Retinal pigment epithelial cell (primary cell): ENCODE measurements at places on chromosomes 13 and 19.
A peak's percentile ranks its signal among the peaks of the same experiment; 100 is the strongest.

- DNase-seq: no peak
Observed at GRCh38 chr19:1162404-1163282, 11.4 kb downstream of the SBNO2 start.

GRCh38 chr13:73168953-73169401 lies 110.2 kb downstream of the KLF5 start:
- no peak for DNase-seq

- DNase-seq: no peak
Observed at GRCh38 chr13:29754473-29754806, 96.0 kb downstream of the UBL3 start.

GRCh38 chr19:13024126-13024950 lies 29.1 kb downstream of the NFIX start:
- no peak for DNase-seq

DNA sequence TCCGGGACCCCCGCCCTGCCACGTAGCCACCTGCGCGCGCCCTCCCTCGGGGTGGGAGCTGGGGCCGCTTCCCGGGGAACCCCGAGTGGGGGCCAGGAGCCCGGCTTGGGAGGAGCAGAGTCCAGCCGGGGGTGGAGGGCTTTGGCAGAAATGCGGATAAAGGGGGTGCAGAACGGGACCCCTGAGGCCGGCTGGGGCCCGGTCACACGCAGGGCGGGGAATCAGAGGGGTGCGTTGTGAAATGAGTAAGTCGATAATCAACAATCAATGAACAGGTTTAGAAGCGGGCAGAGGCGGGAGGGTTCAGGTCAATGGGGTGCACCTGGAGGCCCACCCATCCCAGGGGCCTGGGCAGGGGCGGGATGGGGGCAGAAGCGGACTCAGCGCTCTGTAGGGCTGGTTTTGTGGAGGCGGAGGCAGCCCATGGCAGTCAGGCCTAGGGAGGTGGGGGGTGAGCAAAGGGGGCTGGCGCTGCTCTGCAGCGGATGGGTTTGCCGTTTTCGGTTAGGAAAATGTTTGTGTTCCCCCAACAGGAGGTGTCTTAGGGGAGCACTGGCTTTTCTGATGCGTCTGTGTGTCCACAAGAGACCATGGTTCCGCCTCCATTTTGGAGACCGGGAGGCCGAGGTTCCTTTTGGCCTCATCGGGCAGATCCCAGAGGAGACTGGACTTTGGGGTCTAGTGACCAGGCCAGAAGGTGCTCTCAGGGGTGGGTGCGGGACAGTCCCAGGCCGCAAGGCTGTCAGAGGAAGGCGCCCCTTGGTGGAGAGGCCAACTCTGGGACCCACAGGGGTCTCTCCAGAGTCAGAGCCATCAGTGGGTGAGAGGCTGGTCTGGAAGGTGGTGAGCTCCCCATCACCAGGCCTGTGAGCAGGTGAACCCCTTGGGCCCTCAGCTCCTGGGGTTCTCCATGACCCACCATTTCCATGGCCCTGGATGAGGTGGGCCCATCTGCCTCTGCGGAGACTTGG lies 683 bp upstream of the DIRAS1 start:
- no peak for DNase-seq

- no peak for DNase-seq
Observed at GRCh38 chr19:3296446-3296845, 69.9 kb upstream of the NFIC start.

DNA sequence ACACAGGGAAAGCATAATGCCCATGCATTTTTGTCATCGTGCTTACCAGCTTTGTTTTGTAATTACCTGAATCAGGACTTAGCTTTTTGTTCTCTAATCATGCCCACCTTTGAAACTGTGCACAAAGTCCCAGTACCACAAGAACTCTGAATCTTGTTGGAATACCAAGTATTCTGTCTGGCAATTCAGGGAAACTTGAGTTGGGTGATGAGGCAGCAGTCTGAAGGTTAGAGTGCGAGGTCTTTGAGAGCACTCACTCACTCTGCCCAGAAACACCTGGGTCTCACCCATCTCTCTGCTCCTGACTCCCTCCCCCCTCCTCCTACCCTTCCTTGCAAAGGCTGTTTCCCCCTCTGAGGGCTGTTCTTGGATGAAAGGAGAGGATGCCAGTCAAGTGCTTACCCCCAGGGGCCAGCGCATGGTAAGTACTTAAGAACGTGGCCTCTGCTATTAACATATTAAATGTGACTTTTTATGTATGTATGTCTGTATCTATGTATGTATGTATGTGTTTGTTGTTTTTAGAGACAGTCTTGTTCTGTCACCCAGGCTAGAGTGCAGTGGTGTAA lies 22.4 kb downstream of the SIPA1L3 start:
- DNase-seq: no peak

- peak; percentile 36 for DNase-seq
Observed at GRCh38 chr13:32538143-32538620, 413 bp downstream of the N4BP2L2 start.

GRCh38 chr13:101267656-101268055 lies 148.7 kb downstream of the NALCN start:
- no peak for DNase-seq

DNA sequence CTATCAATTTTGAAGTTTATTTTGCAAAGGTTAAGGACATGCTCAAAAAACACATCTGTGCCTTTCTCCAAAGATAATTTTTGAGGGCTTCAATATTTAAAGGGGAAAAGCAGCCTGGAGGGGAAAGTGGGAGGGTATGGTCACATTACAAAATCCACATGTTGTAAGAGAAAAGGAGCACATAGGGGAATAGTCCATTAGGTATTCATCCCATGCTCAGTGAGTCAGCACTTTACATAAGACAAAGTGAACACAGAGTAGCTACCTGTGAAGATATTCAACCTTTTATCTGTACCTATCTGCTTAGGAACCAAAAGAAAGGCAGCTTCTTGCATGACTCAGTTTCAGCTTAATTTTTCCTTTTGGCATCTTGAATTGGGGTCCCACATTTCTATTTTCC lies 932.0 kb downstream of the SLITRK6 start:
- DNase-seq: no peak

DNA sequence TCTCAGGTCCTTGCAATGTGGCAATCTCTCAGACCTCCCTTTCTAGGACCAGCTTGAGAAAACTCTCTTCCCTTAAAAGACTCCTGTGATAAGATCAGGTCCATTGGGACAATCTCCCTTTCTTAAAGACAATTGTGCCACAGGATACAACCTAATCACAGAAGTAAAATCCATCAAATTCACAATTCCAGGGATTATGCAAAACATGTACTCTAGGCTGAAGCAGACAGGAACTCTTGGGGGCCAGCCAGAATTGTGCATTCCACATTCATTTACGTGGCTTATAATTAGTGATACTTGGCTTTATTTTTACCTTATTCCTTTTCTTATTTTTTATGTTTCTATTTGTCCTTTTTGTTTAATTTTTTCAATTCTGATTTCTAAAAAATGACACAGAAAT lies 257.9 kb downstream of the KLF12 start:
- peak; percentile 26 for DNase-seq

DNA sequence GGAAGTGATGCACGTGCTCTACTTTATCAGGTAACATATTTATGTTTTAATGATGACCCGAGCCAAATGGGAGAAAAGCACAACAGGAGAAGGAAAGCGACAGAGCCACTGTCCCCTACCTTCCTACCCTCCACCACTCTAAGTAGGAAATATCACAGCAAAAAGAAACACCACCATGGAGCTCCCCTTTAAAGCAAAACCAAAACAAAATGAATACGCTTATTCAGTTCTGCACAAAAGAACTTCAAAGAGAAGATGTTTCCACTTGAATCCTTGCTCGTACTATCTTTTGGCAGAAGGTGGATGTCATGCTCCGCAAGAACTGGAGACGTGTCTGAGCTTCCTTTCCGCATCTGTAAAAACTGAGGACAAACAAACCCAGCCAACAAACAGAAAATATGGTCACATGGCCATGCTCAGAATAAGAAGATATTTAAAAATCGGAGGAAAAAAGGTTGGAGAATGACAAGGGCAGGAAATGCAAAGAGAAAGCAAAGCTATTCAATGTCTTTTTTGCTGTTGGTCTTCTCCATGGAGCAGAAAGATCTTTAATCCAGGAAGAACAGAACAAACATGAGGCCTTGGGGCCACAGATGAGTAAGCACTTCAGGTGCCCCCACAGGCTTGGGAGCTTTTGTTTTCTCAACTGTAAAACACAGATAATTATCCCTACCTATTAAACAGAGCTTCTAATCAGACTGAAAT lies 19.5 kb downstream of the N4BP2L1 start:
- DNase-seq: no peak

DNA sequence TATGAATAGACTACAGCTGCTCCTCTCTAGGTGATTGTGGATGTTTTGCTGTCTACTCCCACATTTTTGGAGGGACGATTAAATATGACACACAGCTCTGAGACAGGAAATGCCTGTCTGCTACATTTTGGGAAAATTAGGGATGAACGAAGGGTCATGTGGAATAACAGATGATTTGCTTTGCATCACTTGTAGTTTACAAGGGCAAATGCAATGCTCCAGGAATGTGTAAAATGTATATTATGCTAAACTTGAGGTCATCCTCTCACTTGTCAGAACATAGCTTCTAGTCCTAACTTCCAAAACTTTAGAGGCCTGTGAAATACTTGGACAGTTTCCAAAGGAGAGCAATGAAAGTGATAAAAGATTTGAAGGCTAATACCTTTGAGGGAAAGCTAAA lies 284.2 kb upstream of the DACH1 start:
- DNase-seq: no peak

GRCh38 chr13:46380242-46380641 lies 6.8 kb downstream of the RUBCNL start:
- DNase-seq: no peak

DNA sequence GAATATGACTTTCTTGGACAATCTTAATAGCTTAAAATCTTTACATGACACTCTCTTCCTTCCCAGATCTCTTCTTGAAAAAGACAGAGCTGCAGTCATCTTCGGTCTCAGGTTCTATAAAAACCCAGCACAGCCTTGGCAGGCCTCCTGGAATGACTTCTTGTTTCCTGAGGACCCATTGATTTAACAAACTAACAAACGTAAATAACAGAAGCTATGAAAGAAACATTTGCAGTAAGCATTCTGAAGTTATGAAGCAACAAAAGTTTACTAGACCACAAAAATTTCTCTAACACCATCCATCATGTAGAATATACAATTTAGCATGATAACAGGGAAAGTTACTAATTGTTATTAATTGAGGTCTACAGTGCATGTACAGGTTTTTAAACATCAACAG lies 62.8 kb upstream of the STARD13 start:
- DNase-seq: no peak

DNA sequence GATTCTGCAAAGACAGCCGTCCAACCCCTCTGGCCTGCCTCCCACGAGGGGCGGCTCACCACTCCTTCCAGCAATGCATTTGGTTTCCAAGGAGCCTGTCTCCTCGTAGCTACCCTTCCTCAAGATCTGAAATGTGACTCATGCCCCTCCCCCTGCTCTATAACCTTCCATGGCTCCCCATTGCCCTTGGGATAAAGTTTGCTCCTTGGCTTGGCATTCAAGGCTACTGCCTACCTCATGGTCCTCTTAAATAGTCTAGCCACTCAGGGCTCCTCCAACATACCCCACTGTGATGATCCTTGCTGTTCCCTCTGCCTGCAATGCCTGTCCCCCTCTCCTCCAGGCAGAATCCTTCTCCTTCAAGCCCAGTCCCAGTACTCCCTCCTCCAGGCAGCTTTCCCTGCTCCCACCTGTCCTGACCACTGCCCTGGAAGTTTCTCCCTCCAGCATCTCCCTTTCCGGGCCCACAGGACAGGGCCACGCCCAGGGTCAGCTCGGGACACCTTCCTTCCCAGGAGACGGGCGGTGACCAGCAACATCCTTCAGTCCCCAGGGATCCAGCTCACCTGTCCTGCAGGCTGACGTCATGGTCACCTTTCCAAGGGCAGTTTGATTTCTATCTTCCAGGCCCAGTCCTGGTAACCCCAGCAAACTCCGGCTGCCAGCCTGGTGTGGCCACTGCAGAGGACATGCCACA lies 19.2 kb upstream of the SEMA6B start:
- no peak for DNase-seq

- DNase-seq: no peak
Observed at GRCh38 chr19:56934438-56935090, 94.0 kb upstream of the PEG3 start.

DNA sequence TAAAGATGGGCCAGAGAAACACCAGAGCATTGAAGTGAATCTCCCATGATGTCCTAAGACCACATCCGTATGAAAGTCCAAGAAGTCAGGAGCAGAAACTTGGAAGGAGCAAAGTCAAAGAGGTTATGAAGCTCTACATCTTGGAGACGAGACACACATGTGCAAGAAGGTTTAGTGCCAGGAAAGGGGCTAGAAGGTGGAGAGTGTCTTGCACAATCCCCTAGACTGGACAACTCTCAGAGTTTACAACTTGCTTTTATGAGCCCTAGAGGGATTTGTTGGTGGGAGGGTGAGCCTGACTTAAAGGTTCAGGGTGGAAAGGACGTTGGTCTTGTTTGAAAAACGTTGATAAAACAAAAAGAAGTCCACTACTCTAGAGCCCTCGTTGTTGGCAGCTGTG lies 150.6 kb downstream of the GPC6 start:
- DNase-seq: no peak

GRCh38 chr13:91776611-91777193 lies 378.3 kb downstream of the GPC5 start:
- DNase-seq: no peak

- no peak for DNase-seq
Observed at GRCh38 chr13:111472083-111472482, 151.6 kb downstream of the TEX29 start.

DNA sequence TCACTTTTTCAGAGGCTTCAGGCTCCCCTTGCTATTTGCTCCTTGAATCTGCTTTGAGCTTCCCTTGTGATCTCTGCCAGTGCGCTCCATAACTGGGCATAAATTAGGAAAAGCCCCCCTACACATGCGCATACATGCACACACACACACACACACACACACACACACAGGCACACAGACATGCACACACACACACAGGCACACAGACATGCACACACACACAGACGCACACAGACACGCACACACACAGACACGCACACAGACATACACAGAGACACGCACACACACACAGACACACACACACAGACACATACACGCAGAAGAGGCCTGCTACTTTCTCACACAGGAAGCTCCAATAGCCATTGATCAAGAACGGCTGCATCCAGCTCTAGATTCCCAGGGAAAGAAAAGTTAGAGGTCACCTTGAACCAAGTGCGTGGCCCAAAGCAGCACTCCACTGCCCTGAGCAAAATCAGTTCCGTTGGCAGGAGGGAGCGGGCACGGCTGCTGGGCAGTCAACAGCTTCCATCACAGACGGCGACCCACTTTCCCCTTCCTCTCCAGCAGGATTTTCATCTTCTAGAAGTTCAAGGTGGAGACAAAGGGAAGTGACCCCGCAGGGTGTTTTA lies 145.6 kb downstream of the DPF1 start:
- DNase-seq: no peak

GRCh38 chr19:13086341-13086740 lies 16.3 kb downstream of the LYL1 start:
- DNase-seq: no peak

- no peak for DNase-seq
Observed at GRCh38 chr13:100738176-100738855, 63.7 kb upstream of the TMTC4 start.
